ENCODE measurements at places on chromosomes 12 and 14.

GRCh38 chr14:29930283-29930682 is 2.6 kb upstream of the PRKD1 start:
- DNase-seq = no peak

GRCh38 chr14:94373708-94374107 is 14.7 kb downstream of the SERPINA1 start:
- no peak for DNase-seq

- DNase-seq = no peak
Measured at GRCh38 chr12:8036346-8036745, 3.8 kb downstream of the FOXJ2 start.

- DNase-seq = no peak
Measured at GRCh38 chr12:79732638-79733037, 41.9 kb upstream of the PAWR start.

- no peak for DNase-seq
Measured at GRCh38 chr12:64633940-64634337, 23.6 kb downstream of the RASSF3 start.

- DNase-seq = no peak
Measured at GRCh38 chr14:24817212-24818057, 183.4 kb upstream of the GZMB start.

DNA sequence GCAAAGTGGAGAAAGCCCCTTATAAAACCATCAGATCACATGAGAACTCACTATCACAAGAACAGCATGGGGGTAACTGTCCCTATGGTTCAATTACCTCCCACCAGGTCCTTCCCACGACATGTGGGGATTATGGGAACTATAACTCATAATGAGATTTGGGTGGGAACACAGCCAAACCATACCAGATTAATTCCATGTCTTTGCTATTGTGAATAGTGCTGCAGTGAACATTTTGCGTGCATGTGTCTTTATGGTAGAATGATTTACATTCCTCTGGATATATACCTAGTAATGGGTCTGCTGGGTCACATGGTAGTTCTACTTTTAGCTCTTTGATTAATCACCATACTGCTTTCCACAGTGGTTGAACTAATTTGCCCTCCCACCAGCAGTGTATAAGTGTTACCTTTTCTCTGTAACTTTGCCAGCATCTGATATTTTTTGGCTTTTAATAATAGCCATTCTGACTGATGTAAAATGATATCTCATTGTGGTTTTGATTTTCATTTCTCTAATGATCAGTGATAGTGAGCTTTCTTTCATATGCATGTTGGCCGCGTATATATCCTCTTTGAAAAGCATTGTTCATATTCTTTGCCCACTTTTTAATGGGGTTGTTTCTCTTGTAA is 29.7 kb upstream of the SAV1 start:
- DNase-seq = no peak

GRCh38 chr12:19139615-19140194 is 10.2 kb downstream of the PLEKHA5 start:
- DNase-seq = no peak

- no peak for DNase-seq
Measured at GRCh38 chr12:130961921-130962451, 8.3 kb downstream of the ADGRD1 start.

DNA sequence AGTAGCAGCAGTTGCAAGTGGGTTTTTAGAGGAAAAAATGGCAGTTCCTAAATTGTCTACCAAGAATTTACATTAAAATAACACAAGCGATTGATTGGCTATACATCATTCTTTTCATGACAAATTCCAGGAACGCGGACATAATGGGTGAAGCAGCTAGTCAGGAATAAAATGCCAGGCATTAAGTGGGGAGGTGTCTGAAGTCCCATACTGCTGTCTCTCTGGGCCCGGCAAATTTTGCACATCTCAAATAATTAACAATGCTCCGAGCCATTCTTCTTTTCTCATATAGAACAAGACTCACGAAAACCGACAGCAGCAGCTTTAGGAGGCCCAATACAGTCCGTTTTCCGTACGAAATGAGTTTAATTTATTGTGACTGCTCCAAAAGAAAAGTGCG is 696 bp downstream of the RPL36AL start:
- DNase-seq = no peak

GRCh38 chr14:94485944-94486841 is 10.2 kb upstream of the SERPINA9 start:
- peak; percentile 78 for DNase-seq

GRCh38 chr12:18643681-18644080 is 94.1 kb downstream of the PLCZ1 start:
- no peak for DNase-seq

- no peak for DNase-seq
Measured at GRCh38 chr12:114679942-114680341, 4.0 kb downstream of the TBX3 start.

DNA sequence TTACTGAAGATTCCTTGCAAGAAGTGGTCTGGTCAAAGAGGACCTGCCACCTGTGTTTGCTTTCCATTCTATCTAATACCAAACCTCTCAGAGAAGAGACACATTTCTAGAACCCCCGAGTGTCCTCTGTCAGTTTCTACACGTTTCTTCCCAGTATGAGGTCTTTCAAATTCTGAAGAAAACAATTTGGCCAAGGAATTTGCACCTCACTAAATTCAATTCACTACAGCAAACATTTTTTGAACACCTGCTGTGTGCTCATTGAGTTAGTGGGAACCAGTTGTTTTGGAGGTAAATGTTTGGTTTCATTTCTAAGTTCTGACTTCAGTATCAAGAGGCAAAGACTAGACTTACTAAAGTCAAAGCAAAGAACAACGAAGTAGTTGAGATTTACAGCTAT is 19.4 kb downstream of the GPR19 start:
- no peak for DNase-seq

DNA sequence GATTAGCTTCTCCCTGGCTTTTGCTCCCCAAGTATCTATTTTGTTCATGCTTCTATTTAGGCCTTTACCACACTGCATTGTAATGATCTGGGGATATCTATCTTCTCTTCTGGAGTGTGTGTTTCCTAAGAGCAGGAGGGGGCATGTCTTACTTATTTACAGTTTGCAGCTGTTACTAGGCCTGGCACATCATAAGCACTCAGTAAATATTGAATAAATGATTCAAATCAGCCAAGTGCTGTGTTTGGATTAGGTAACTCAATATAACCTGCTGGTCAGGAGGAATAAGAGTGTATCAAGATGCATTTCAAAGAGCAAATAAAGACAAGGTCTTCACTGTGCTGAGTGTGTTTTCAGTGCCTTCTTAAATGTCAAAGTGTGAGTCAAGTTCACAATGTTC is 186.1 kb downstream of the FOXG1 start:
- no peak for DNase-seq

DNA sequence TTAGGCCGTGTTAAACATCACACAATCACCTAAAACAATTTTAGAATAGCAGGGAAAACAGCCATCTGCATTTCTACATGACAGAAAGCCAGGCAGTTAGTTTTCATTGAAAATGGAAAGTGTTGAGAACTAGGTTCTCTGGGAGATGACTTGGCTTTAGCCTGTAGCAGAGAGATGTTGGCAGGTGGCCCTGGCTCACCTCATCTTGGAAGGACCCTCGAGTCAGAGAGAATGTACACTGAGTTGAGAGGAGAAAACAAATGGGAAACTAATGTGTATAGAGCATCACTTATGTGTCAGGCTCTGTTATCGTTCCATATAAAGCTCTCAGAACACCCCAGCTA is 51.9 kb downstream of the SUSD6 start:
- DNase-seq = no peak

DNA sequence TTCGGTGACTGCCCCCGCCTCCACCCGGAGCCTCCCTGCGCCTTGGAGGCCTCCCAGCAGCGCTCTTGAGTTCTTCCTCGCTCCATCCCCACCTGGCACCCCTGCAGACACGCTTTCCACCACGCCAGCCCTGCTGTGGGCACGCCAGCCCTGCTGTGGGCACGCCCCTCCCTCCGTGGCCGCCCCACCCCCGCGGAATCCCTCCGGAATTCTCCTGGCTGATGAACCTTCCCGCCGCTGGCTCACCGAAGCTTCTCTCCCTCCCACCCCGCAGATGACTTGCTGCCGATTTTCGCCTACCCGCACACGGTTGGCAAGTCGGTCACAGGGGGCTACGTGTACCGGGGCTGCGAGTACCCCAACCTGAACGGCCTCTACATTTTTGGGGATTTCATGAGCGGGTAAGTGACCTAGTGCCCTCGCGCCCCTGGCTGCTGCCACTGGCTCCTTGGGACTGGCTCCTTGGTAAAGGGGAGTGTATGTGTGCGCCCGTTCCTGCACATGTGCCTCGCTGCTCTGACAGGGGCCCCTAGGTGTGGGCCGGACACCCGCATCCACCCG is 15.2 kb downstream of the HHIPL1 start:
- no peak for DNase-seq

GRCh38 chr12:55931317-55931779 is 386 bp downstream of the DGKA start:
- DNase-seq = no peak

DNA sequence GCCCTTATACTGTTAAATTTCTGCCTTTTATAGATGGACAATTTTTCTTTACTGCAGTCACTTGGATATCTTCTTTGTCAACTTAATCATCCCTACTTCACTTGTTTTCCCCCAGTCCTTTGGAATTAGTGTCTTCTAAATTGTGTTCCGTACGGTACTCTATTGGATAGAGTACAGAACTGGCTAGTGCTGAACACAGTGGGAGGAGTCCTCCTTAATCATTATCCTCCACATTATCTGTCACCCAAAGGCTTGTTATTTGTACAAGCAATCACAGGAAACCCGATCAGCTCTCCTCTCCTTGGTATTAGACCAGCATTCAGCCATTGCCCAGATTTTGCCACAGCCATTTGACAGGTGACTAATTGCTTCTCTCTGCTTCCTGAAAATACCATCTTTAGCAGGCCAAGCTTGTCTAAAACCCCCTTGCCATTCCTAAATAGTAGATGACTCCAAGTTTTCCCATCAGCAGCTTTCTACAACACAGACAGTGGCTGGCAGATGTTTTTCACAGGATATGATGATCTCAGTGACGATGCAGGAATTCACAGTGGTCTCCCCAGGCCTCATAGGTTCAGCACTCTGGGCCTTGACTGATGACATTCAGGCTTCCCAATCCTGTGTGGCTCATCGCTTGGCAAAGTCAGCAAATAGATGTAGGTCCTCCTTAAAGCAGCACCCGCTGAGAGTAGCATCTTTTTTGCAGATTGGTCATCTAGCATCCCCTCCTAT is 216.0 kb upstream of the RGS6 start:
- DNase-seq = no peak

DNA sequence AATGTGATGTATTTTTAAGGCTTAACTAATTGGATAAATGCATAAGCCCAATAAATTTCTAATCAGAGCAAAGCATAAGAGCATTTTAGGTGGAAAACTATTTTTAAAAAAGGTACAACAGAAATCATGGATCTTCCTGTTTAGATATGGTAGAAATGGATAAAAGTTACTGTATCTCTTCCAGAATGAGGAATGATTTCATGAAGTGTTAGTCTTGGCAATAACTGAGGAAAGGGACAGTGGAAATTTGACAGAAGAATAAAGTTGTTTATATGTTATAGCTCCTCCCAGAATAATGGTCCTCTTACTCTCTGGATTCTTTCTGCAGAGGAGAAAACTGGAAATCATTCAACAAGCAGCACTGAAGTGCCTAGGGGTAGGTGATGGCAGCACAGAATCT is 32.4 kb upstream of the BMAL2 start:
- DNase-seq = no peak

DNA sequence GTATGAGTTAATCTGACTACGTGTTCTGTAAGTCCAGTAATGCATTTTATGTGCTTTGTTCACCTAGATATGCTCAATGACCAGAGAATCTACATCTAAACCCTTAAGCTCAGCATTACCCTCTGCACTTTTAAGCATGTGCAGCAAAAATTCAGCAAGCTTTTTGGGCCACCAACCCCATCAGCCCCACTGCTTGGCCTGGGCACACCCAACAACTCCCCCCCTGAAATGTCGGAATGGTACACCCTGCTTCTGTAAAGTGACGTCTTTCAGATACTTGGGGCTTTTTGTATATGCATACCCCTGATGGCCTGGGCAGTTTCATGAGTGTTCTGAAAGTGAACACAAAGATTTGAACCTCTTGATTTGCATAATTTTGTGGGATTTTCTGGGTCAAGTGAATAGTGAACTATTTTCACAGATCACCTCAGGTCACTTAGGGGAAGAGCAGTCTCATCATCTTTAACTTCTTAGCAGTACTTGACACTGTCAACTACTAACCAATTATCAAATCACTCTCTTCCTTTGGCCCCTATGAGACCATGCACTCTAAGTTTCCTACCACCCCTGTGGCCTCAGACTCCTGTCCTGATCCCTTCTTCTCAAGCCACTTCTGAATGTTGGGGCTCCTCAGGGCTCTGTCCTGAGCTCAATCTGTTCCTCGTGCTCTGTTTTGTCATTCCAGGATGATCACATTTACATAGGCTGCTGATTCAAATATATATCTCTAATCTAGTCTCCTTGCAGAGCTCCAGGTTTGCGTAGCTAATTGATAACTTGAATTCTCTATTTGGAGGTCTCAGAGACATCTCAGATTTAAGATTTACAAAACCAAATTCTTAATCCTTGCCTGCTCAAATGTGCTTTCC is 36.3 kb upstream of the PPM1A start:
- no peak for DNase-seq

- no peak for DNase-seq
Measured at GRCh38 chr12:100610666-100611430, 37.4 kb downstream of the GAS2L3 start.

GRCh38 chr12:65885312-65885711 is 61.0 kb downstream of the HMGA2 start:
- no peak for DNase-seq

GRCh38 chr14:69170839-69171238 is 17.9 kb upstream of the DCAF5 start:
- no peak for DNase-seq

- peak; percentile 40 for DNase-seq
Measured at GRCh38 chr14:69288011-69288771, 28.2 kb downstream of the GALNT16 start.

- no peak for DNase-seq
Measured at GRCh38 chr12:12979731-12980259, 20.3 kb downstream of the HEBP1 start.

DNA sequence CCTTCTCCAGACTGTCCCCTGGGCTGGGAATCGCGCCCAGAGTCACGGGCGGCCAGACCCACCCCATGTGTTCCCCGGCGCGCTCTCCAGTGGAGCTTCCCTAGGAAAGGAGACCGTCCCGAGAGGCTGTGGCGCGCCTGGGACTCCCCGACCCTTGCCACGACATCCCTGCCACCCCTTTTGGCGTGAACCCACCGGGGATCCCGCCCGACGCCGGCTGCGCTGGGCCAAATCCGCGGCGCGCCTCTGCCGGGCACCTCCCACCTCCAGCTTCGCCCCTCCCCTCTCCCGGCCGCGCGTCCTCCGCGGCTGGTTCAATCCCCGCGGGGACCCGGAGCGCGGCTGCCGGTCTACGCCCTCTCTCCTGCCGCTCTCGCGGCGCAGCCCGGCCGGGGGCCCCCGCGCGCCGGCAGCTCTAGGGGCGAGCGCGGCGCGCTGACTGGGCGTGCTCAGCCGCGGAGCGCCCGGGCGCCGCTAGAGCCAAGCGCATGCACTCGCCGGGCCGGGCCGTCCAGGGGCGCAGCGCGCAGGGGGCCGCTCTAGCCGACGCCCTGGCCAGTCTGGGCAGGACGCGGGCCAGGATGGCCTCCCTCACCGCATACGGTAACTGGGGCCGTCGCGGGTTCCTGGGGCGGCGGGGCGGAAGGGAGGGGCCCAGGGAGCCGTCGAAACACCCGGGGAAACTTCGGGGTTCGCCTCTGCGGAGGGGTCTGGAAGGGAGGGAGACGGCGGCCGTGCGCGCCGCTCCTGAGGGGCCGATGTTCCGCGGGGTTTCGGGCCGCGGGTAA is 77.4 kb upstream of the ANO4 start:
- DNase-seq = peak; percentile 69
